ENCODE measurements at places on chromosomes 12 and 14.

GRCh38 chr12:48907245-48907644 is 18.0 kb downstream of the FKBP11 start:
- no peak for DNase-seq

DNA sequence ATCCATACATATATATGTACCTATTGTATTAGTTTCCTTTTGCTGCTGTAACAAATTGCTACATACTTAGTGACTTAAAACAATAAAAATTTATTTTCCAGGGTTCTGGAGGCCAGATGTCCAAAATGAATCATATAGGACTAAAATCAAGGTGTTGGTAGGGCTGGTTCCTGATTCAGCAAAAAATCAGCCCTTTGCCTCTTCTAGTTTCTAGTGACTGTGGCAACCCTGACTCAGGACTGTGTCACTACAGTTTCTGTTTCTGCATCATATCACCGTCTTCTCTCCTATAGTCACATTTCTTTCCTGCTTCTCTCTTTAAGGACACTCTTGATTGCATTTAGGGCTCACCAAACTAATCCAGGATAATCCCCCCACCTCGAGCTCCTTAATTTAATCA is 386.3 kb upstream of the TBX3 start:
- no peak for DNase-seq

GRCh38 chr12:115930336-115930735 is 347.2 kb downstream of the MED13L start:
- no peak for DNase-seq

DNA sequence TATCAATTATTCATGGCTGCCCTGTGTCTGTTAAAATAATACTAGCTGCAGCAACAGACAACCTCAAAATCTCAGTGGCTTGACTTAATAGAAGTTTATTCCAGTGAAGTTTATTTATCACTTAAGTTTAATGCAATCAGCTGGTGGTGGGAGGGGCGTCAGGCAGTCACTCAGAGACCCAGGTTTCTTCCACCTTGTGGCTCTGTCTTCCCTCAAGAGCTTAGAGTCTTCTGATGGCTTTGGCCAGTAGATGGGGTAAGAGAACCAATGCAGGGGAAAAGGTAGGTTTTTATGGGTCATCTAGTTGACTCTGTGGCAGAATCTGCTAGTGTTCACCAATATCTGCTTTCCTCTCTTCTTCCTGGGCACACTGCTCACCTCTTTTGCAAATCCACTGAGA is 668.9 kb downstream of the AACS start:
- DNase-seq: no peak

- no peak for DNase-seq
Measured at GRCh38 chr14:105187116-105187515, 6.0 kb upstream of the NUDT14 start.

DNA sequence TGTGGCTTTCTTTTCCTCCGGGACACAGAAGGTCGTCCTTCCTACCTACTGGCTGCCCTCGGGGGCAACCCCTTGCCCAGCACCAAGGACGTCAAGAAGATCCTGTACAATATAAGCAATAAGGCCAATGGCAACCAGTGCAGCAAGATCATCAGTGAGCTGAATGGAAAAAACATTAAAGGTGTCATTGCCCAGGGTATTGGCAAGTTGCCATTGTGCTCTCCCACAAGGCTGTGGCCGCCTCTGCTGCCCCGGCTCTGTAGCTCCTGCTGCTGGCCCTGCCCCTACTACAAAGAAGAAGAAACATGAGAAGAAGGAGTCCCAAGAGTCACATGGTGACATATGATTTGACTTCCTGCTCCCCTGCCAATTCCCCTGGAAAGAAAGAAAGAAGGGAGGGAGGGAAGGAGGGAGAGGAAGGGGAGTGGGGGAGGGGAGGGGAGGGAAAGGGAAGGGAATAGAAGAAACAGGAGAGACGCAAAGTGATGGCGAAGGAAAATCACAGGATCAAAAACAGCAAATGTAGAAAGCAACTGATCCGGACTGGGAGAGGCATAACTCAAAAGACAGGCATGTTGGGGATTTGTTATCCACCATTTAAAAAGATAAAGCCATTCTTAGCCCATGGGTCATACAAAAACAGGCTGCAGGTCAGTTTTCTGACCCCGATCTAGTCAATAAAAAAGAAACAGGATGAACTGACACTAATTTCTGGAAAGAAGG is 61.3 kb upstream of the RESF1 start:
- DNase-seq: no peak

- DNase-seq: no peak
Measured at GRCh38 chr12:84661786-84662185, 250.8 kb downstream of the SLC6A15 start.

DNA sequence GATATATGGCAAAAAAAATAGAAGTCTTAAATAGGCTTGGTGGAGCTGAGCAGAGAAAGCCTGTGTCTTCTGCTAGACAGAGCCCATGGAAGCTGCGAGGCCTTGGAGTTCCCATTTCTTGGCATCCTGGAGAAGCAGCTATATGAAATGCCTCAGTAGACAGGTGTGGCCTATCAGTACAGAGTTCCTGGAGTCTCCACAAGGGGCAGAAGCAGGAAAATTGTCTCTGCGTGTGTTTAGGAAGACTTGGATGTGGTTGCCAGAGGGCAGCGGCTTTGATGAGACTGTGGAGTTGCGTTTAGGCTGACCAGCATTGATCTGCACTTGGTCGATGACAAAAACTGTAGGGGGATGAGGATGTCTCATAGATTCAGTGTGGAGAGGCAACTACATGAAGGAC is 334.5 kb upstream of the SEL1L start:
- no peak for DNase-seq

Data from urinary bladder (tissue), 4 donors.